Stimulated activated CD4-positive, alpha-beta T cell treated with anti-CD3 and anti-CD28 coated beads, Interleukin-1b, Interleukin-23, amount 100 ng/mL, for 24 hours (primary cell): ENCODE measurements at places on chromosomes 3 and 15.

GRCh38 chr15:100948430-100948762 is 29.2 kb downstream of the LRRK1 start:
- no peak for DNase-seq

DNA sequence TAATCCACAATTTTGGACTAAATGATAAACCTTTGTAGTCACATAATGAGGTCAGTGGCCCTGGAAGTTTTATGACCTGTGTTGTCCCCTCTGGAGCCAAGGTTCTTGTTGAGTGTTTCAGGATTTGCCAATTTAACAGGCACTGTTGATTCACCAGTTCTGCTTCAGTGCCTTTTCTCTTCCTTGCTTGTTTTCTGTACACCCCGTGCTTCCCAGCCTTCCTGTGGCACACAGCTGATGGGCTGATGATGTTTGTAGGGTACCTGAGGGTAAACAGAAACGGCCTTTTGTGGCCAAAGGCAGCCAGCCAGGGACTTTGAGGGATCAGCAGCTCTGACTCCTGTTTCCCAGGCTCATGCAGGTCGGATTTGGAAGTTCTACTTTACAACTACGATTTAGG is 13.3 kb downstream of the GYG1 start:
- DNase-seq = no peak

DNA sequence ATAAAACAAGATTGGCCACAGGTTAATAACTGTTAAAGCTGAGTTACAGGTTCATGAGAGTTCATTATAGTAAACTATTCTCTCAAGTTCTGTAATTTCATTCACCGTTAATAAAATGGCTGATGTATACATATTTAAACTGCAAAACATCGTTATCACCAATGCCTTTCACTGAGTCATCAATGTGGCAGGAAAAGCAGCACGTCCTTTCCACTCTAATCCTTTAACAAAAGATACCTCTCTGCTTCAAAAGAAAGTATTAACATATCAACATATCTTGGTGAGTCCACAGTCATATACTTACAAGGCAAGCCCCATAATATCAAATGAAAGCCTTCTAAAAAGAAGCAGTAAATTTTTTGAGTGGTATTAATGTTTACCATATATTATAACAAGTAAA is 54.5 kb downstream of the UACA start:
- DNase-seq = no peak

DNA sequence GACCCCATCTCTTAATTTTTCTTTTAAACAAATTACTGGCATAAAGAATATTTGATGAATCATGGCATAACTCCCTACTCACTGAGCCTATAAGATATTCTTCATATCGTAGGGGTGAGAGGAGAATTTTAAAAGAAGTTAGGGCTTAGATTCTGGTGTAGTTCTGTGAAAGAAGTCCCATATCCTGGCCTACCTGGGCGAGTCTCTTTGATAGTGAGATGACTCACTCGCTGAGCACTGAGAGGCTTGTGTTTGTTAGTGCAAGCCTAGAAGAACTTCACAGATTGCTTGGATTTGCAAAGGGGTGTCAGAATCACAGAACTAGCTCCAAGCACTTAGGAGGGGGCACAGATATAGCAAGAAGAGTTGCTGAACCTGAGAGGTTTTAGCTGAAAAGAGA is 133.8 kb upstream of the TMC3 start:
- no peak for DNase-seq

DNA sequence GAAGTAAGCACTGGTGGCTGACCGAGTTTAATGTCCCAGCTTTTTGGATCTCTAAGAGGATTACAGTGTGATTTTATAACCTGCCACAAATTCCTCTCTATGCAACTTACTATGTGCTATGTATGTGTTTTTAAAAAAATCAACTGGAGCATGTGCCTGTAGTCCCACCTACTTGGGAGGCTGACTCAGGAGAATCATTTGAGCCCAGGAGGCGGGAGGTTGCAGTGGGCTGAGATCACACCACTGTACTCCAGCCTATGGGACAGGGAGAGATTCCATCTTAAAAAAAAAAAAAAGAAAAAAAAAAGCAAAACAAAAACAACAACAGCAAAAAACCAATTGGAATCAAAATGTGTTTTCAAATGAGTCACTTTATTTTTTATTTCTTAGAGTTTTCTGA is 29.6 kb downstream of the DUT start:
- no peak for DNase-seq

DNA sequence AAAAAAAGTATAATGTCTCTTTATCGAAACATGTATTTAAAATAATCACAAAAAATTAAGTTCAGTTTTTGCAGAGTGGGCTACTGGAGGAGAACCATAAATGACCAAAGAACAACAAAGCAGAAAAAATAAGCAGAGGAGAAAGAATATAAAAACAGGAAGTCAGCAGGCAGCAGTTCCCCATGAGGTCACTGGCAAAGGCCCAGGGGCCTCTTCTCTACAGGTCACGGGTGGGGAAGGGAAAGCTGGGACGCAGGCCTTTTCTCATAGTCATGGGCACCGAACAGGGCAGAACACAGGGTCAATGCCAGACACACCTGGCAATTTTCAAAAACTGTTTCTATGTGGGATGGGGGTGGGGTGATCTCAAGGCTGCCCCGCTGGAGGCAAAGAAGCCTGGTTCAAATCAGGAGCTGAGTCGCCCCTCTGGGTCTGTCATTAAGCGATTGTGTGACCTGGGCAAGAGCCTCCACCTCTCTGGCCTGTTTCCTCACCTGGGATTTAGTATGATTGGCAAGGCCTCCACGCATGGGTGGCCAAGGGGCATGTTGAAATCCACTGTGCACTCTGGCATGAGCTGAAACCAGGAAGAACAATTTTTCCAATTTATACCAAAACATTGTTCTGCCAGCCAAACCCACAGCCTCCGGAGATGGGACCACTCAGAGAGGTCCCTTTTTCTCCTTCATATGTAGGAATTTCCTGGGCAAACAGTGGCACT is 43.8 kb upstream of the UACA start:
- DNase-seq = no peak

DNA sequence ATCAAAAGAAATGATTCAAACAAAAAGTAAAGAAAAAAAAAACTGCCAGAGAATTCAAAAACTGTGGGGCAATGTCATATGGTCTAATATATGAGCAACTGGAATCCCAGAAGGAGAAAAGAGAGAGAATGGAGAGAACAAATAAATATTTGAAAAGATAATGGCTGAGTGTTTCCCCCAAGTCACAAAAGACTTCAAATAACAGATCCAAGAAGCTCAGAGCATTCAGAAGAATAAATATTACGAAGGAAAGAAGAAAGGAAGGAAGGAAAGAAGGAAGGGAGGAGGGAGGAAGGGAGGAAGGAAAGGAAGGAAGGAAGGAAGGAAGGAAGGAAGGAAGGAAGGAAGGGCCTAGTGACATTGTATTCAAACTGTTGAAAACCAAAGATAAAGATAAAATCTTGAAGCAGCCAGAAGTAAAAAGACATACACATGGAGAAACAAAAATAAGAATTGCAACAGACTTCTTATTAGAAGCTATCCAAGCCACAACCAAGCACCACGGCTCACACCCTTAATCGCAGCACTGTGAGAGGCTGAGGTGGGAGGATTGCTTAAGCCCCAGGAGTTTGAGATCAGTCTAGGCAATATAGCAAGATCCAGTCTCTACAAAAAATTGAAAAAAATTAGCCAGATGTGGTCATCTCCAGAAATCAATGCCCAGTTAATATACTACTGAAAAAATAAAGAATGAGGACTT is 118.9 kb upstream of the IGSF10 start:
- DNase-seq = no peak

DNA sequence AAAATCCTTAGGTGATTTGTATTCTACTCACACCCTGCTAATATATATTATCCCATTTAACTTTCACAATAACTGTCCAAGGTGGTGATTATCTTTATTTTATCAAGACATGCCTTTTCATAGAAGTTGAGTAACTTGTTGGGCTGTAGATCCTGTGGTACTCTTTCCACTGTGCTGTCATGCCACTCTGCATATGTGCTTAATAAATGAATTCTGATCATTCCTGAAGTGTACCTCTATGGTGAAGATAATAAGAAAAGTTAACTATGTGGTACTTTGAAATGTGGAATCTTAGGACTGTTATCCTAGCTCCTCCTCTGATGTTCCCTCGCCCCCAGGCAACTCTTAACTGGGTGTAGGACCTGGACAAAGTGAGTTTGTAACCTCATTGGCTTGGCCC is 5.2 kb downstream of the SNRK start:
- DNase-seq = no peak

DNA sequence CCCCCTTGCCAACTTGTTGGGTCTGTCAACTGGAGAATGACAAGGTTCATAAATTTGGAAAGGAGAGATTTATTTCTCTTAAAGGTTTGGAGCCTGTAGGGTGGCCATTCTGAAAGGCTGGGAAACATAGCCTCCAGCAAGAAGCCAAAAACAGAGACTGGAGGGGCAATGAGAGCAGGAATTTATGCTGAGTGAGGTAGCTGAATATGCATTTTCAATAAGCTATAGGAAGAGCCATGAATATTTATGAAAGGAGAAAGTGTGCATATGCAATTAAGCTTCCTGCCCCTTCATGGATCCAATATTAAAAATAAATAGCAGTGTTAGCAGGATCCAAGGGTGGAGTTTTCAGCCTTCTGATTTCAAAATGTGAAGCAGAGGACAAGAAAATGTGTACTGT is 306.1 kb upstream of the LRRC3B start:
- no peak for DNase-seq

- DNase-seq = no peak
These were observed 6.4 kb downstream of the TLR9 start for GRCh38 chr3:52218937-52219650.

GRCh38 chr15:62474771-62475124 is 309.7 kb upstream of the C2CD4B start:
- no peak for DNase-seq

DNA sequence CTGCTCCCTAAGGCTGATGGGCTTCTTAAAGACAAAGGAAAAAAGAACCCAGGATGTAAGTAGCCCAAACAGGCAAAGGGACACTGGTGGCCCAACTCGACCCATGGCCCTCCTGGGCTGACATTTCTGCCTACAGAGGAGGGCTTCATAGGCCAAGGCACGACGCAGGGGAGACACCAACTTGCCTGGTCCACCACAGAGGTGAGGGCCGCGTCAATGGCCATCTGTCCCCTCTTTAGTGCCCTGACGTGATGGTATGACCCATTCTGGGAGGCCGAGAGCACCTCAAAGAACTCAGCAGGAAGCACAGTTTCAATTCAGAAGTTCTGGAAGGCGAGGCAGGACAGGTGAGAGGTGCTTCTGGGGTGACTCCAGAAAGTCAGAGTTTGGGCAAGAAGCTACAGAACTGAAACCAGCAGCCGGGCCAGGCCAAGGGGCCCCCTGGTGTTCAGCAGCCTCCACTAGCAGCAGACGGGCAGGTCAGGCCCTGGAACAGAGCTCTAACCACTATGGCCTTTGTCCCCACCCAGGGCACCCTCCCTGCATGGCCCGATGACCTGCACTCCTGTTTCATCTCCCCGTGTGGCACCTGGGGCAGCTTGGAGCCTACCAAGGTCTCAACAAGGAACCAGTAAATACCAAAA is 45.1 kb downstream of the HMCES start:
- DNase-seq = no peak

DNA sequence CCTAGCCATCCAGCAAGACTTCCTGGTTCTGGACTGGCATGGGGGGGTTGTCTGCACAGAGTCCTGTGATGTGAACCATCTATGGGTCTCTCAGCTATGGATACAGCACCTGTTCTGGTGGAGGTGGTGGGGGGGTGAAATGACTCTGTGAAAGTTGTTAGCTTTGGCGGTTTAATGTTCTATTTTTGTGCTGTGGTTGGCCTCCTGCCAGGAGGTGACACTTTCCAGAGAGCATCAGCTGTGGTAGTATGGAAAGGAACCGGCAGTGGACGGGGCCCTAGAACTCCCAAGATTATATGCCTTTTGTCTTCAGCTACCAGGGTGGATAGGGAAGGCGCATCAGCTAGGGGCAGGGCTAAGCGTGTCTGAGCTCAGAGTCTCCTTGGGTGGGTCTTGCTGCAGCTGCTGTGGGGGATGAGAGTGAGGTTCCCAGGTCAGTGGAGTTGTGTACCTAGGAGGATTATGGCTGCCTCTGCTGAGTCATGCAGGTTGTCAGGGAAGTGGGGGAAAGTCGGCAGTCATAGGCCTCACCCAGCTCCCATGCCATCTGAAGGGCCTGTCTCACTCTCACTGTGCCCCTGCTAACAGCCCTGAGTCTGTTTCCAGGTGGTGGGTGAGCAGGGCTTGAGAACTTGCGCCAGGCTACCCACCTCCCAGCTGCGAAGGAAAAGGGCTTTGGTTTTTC is 7.1 kb upstream of the LARS2 start:
- no peak for DNase-seq

DNA sequence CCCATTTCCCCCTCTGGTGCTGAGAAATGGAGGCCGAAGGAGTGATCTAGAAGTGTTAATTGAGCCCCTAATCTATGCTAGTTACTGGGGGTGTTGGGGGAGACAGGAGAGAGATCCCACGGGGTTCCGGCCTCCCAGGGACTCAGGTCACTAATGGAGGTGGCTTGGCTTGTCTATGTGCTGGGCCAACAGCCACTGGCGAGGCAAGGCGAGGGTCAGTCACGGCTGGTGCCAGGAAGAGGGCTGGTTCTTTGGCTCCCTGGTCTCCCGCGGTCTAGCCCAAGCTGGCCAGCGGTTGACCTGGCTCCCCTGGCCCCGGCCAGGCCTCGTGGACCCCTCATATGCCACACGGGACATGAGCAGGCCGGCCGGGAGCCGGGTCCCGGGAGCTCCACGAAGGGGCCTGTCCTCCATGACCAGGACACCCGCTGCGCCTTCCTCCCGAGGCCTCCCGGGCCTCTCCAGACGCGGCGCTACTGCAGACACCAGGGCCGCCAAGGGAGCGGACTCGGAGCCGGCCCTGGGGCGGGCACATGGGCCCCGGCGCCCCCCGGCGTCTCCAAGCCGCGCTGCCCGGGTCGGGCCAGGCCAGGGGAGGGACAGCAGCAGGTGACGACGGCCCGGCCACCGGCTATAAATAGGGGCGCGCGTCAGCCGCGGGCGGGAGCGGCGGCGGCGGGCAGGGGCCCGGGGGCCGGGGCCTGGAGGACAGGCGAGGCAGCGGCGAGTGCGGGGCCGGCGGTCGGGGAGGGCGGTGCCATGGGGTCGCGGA is at the start of gene ALPK3:
TSS of gene ALPK3 (plus strand) at position 663 of the 772 bp plus-strand sequence. CDS start at position 760, 97 bp downstream.
- no peak for DNase-seq

DNA sequence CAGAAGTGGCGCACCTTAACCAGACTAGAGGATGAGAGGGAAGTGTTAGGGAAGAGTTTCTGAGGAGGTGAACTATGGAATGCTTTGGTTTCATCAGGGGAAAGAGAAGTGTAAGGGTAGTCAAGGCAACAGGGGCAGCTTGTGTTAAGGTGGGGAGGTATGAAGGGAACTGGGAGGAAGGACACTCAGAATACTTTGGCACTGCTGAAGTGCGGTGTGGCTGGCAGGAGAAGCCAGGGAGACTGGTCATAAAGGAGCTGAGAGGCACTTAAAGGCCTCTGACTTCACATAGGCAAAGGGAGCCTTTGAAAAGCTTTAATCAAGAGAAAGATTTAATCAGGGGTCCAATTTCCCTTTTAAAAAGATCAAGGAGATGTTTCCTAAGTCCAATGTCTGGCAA is 129.0 kb downstream of the ERC2 start:
- DNase-seq = no peak

DNA sequence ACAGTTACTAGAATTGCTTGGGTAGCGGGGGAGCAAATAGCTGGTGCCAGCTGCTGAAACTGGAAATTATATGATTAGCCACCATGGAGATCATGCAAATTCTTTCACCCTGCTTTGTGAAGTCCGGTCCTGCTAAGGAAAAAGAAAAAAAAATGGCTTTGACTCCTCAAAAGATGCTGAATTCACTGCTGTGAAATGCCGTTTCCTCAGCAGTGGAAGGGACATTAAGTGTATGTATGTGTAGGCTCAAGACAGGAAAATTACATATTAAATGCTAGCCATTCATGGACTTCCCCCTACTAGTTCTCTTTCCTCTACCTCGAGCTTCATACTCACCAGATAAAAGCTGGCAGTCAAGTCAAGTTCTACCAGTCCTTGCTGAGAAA is 81.9 kb upstream of the ZBED2 start:
- DNase-seq = no peak
